Fibroblast of pulmonary artery (primary cell): ENCODE measurements at places on chromosomes 3 and 15.
A peak's percentile ranks its signal among the peaks of the same experiment; 100 is the strongest.

- DNase-seq = peak; percentile 47
These were observed 15.7 kb upstream of the AEN start for GRCh38 chr15:88605189-88606069.

GRCh38 chr3:150225986-150226385 lies 182.1 kb upstream of the TSC22D2 start:
- peak; percentile 64 for DNase-seq

GRCh38 chr15:33490703-33491102 lies 179.9 kb downstream of the RYR3 start:
- DNase-seq = no peak

GRCh38 chr15:41967506-41968206 lies 4.7 kb downstream of the EHD4 start:
- DNase-seq = peak; percentile 73

DNA sequence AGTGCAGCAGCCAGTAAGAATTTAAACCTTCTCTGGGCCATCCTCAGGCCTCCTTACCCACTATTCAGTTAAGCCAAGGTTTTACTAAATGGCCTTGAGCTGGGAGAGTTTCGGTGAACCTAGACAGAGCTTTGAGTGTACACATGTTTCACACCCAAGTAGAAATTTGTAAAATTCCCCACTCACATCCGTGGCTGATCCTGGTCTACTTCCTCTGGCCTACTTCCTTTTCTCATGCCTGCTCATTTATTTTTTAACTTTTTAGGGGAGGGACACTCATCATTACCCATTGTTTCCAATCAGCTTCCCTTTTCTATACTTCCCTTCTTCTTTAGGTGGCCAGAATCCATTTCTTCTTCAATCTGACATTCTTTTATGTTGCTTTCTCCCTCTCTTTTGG lies 7.6 kb downstream of the CX3CR1 start:
- no peak for DNase-seq

DNA sequence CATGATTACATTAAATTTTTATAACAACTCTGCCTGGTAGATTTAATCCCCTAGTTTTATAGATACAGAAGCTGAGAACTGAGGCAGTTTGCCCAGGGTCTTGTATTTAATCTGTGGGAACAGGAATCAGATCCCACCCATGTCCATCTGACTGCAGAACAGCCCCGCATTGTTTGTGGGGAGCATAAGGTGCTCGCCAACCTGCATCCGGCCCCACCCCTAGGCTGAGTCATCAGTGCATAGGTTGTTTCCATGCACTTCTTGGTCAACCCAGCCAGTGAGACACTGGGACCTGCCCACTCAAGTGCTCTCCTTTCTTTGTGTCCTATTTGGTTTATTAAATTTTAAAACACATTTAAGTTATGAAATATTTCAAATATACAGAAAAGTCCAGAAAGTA lies 266.2 kb downstream of the OPA1 start:
- no peak for DNase-seq

DNA sequence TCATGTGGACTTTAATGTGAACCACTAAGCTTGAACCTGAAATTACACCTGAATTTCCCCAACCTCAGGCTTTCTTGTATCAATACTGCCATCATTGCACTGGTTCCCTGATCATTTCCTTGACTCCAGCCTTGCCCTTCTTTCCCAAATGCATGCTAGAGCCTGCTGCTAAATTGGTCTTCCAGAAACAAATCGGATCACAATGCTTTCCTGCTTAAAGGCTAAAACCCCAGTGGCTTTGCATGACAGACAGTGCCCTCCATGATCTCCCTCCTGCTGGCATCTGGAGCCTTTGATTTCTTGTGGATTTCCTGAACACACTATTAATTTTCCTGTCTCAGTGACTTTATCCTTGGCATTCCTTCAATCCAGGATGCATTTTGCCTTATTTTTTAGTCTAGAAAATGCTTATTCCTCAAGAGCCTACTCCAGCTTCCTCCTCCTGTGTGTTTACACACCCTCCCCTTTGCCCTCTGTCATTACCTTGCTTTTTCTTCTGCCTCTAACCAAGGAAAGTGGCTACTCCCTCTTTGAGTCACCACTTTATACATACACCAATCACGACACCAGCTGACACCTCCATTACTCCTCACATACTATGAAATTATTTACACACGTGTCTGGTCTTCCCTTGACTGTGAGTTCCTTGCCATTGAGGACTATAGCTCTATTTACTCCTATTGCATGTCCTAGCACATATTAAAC lies 214.6 kb downstream of the KCNAB1 start:
- no peak for DNase-seq

- DNase-seq = no peak
These were observed 65.1 kb upstream of the LEKR1 start for GRCh38 chr3:156761007-156761406.

GRCh38 chr3:21390856-21391255 lies 360.2 kb downstream of the ZNF385D start:
- DNase-seq = peak; percentile 35

GRCh38 chr3:119779731-119780383 lies 2.0 kb upstream of the NR1I2 start:
- DNase-seq = no peak

GRCh38 chr15:82999426-82999825 lies 12.0 kb downstream of the C15orf40 start:
- no peak for DNase-seq

DNA sequence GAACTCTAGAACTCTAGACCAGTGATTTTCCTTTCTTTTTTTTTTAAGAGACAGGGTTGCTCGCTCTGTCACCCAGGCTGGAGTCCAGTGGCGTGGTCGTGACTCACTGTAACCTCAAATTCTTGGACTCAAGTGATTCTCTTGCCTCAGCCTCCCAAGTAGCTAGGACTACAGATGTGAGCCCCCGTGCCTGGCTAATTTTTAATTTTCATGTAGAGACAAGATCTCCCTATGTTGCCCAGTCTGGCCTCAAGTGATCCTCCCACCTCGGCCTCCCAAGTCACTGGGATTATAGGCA lies 359.6 kb downstream of the SHQ1 start:
- DNase-seq = peak; percentile 12

- no peak for DNase-seq
These were observed 215.6 kb downstream of the LPP start for GRCh38 chr3:188369526-188369925.

- no peak for DNase-seq
These were observed 11.6 kb upstream of the PIK3CB start for GRCh38 chr3:138846262-138846791.

DNA sequence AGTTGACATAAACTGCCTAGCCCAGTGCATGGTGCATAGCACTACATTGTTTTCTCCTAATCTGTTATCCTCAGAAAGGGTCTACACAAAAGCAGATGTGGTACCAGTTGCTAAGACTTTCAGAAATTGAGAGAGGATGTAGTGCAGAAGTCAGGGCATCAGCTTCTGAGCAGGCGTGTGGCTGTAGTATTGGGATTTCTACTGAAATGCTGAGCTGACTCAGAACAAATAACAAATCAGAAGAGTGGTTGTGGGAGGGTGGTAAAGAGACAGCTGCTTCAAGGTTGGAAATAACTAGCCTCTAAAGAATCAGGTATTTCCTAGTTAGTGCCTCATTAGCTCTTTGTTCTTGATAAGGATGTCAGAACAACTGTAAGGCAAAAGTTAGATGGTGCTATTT lies 161.3 kb downstream of the AKAP13 start:
- no peak for DNase-seq

- DNase-seq = peak; percentile 26
These were observed at the start of gene CPEB1 for GRCh38 chr15:82647045-82647834. Gene CPEB1 (minus strand): TSS chr15:82647363. CDS start chr15:82628459, 18,904 bp downstream.

GRCh38 chr3:186608624-186609215 lies 4.1 kb upstream of the AHSG start:
- no peak for DNase-seq

DNA sequence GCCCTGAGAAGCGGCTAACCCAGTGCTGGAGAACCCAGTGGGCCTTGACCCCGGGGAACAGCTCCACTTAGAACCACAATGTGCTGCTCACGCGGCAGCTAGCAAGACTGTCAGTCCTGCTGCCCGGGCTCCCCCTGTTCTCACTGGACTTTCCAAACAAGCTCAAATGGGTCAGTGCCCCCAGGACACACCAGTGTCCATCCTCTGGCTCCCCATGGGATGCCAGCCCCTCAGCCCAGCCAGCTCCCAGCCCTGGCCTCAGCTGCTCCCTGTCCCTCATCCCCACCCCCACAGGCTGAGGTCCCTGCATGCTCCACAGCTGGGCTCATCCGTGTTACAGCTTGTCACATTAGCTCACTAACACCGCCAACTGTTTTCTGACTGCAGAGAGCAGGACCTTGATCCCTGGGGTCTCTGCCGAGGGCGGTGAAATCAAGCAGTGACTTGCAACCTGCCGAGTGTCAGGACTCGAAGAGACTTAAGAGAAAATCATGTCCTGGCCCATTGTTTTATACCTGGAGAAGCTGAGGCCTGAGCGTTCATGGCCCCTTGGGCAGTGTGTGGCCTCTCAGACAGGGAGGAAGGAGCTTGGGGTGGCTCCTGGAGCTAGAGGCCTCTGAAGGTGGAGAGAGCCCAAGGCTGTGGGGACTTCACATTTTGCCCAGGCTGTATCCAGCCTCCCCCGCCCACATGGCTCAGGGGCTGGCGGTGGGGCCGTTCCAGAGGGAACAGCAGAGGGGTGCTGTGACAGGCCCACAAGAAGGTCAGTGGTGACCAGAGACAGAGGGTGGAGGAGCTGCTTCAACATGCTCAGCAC lies 157.5 kb downstream of the MEGF11 start:
- no peak for DNase-seq

- DNase-seq = peak; percentile 16
These were observed 14.8 kb downstream of the NT5DC2 start for GRCh38 chr3:52518723-52519444.

DNA sequence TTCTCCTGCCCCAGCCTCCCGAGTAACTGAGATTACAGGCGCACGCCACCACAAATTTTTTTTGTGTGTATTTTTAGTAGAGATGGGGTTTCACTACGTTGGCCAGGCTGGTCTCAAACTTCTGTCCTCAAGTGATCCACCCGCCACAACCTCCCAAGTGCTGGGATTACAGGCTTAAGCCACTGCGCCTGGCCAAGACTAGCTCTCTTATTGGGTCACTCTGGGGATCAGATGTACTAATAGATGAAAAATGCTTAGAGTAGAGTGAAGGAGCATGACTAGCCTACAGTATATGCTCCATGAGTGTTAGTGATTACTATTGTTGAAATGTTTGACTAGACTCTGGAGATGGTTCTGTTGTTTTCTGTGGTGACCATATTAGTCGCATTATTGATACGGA lies 21.8 kb downstream of the RARB start:
- DNase-seq = no peak

- peak; percentile 16 for DNase-seq
These were observed 11.6 kb downstream of the STRIT1 start for GRCh38 chr3:155281912-155282311.

DNA sequence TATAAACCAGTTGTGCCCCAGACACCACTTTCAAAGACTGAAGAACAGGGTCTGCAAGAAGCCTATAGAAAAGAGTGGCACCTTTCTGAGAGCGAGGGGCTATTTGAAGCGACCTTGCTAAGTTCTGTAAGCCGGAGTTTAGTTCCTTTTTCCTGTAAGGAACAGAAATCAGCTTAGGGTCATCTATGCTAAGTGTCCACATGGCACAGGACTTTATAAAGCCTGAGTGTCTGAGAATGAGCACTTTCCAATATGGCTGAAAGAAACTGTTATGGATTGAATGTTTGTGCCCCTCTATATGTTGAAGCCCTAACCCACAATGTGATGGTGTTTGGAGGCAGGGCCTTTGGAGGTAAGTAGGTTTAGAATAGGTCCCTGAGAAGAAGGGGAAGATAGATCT lies 4.0 kb upstream of the A4GNT start:
- no peak for DNase-seq

DNA sequence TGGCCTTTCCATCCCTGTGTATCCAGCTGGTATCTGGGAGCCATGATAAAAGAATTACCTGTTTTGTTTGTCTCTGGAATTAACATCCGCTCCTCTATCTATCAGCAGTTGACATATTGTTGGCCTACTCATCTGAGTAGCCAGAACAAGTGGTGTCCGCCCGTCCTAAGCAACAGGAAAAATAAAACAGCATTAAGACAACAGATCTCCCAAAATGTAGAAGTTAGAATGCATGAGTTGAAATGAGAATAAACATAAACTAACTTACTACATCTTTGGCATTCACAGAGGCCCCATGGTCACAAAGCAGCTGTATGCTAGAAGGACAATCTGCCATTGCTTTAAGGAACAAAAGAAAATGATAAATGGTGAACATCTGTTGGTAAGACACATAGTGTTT lies 75.9 kb downstream of the UACA start:
- no peak for DNase-seq

GRCh38 chr3:194046531-194046930 lies 89.4 kb upstream of the HES1 start:
- no peak for DNase-seq

- peak; percentile 97 for DNase-seq
These were observed 17.0 kb upstream of the AVEN start for GRCh38 chr15:34055868-34056595.

DNA sequence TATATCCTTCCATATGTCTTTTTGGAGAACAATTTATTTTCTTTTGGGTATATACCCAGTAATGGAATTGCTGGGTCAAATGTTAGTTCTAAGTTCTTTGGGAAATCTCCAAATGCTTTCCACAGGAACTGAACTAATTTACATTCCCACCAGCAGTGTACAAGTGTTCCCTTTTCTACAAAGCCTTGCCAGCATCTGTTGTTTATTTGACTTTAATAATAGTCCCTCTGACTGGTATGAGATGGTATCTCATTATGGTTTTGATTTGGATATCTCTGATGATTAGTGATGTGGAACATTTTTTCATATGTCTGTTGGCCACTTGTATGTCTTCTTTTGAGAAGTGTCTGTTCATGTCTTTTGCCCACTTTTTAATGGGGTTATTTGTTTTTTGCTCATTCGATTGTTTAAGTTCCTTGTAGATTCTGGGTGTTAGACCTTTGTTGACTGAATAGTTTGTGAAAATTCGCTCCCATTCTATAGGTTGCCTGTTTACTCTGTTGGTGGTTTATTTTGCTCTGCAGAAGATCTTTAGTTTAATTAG lies 48.4 kb downstream of the TMEM45A start:
- no peak for DNase-seq

DNA sequence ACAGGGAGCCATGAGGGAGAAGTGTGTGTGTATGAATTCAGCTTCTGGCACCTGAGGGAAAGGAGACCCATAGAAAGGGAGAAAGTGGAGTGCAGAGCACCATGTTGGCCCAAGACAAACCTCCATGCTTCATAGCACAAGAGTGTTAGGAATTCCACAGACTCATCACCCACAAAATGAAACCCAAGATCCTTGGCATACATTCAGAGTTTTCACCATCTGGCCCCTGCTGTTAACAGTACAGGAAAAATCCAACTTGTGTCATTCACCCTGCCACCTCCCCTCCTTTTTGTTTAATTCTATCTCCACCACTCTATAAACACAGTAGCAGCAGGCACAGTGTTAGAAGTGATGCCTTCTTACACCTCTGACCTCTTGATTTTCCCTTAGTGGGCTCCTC lies 60.0 kb upstream of the MNS1 start:
- no peak for DNase-seq

GRCh38 chr3:152909180-152909883 lies 74.4 kb downstream of the P2RY1 start:
- peak; percentile 72 for DNase-seq

DNA sequence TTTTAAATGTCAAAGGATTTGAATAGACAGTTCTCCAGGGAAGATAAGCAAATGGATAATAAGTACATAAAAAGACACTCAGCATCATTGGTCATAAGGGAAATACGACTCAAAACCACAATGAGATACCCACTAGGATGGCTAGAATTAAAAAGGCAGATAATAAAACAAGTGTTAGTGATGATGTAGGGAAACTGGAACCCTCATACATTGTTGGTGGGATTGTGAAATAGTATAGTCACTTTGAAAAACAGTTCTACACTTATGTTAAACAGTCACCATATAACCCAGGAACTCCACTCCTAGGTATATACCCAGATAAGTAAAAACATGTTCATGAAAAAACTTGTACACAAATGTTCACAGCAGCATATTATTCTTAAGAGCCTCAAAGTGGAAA lies 72.5 kb downstream of the GPR156 start:
- DNase-seq = no peak
